ENCODE measurements at places on chromosomes 6 and 20. TPM values are rescaled to one million over a fixed set of nuclear protein-coding genes. Genes with fewer than 3 reads are reported as not detected.

Gene SLC22A7
- total RNA-seq, result not detected

GRCh38 chr6:27966044-27966443 is 9.0 kb downstream of the OR2B6 start:
- no peaks in the 10 kb centered on the region for H3K36me3 ChIP-seq
- no peaks in the 10 kb centered on the region for H3K27me3 ChIP-seq
- no peak overlapping the region for H3K27ac ChIP-seq

DNA sequence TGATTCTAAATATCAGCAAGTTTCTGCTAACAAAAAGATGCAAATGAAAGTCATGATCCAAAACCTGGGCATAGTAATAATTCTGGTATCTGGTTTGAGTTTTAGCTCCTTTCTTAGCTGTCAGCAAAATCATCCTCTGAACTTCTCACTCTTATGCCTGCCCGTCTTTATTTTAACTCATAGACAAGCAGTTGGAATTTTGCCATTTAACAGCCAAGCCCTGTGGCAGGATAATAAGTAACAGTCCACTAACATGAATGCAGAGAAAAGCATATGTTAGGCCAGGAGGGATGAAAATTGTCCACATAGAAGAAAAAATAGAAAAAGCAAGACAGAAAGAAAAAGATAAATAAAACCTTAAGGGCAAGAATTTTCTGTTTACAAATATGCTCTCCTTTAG is 170.0 kb upstream of the LAMA2 start:
- no peaks in the 10 kb centered on the region for H3K4me1 ChIP-seq
- no peak overlapping the region for H3K4me3 ChIP-seq
- DNase-seq, result no peak
- H3K27ac ChIP-seq, result no peak overlapping the region
- H3K27me3 ChIP-seq, result no peaks in the 10 kb centered on the region
- no peaks in the 10 kb centered on the region for H3K36me3 ChIP-seq

GRCh38 chr20:44702776-44703175 is 12.4 kb upstream of the CCN5 start:
- no peaks in the 10 kb centered on the region for H3K36me3 ChIP-seq
- H3K4me3 ChIP-seq, result peak overlapping the region; percentile 19
- peak overlapping the region; percentile 68 for H3K27ac ChIP-seq
- H3K4me1 ChIP-seq, result peaks cover 36% of the 10 kb centered on the region
- DNase-seq, result peak; percentile 92

DNA sequence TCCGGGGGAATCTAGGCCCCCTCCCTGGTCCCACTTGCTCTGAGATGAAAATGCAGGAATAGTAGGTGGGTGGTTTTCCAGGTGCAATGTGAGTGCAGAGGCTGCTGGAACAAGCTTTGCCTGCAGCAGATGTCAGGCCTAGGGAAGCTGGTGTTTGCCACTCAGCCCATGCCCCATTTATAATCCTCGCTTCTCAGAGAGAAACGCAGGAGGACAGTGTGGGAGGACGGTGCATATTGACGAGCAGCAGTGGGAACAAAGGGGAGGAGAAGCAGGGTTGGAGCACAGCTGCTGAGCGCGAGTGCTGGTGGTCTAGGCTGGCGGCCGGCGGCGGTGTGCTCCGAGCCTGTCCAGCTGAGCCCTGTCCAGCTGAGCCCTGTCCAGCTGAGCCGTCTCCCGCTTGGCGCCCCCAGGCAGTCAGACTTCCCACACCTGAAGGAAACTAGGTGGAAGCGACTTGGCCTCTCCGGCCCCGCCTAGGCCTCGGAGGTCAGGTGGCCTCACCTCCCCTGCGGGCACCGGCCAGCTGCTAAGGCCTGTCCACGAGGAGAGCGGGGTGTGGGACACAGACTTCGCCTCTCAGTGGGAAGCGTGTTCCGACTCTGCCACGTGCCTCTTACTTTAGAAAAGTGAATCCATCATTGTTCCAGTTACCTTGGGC is 49.7 kb upstream of the FRMD1 start:
- no peak overlapping the region for H3K27ac ChIP-seq
- peak; percentile 45 for DNase-seq
- H3K36me3 ChIP-seq, result no peaks in the 10 kb centered on the region
- no peak overlapping the region for H3K4me3 ChIP-seq
- peaks cover 5% of the 10 kb centered on the region for H3K4me1 ChIP-seq

Gene RPRD1B
- total RNA-seq, result 32.7 TPM

Gene GNAS-AS1
- total RNA-seq, result 0.26 TPM

- H3K36me3 ChIP-seq, result no peaks in the 10 kb centered on the region
- no peaks in the 10 kb centered on the region for H3K27me3 ChIP-seq
- DNase-seq, result peak; percentile 71
- H3K4me3 ChIP-seq, result no peak overlapping the region
- no peak overlapping the region for H3K27ac ChIP-seq
- H3K4me1 ChIP-seq, result peaks cover 4% of the 10 kb centered on the region
Observed at GRCh38 chr6:15879371-15880261, 216.8 kb upstream of the DTNBP1 start.

DNA sequence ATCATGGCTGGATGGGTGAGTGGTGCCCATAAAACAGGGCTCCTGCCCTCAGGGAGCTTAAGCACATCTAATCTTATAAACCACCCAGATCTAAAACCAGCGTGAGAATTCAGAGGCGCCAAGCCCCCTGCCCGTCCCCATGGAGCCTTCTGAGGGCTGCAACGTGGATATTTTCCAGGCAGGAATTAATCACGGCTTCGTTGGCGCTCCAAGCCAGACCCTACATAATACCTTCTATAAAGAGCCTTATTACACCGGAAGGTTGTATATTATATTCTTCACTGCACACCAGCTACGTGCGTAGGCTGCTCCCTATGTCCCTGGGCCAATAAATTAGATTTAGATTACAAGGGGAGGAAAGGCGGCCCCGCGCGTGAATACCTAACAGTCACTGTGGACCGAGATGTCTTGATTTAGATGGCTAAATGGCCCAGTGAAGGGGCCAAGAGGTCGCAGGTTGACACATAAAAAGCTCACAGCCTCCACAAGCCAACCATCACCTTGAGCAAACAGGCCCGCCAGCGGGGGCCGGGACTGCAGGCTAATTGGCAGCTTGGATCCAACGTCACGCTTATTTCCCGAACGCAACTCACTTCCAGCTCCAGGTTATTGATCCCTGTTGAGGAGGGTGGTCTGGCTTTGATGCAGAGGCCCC is 64.7 kb upstream of the APCDD1L start:
- no peak overlapping the region for H3K4me3 ChIP-seq
- DNase-seq, result no peak

- peaks cover 4% of the 10 kb centered on the region for H3K27me3 ChIP-seq
- H3K27ac ChIP-seq, result no peak overlapping the region
- no peak overlapping the region for H3K4me3 ChIP-seq
- no peak for DNase-seq
- no peaks in the 10 kb centered on the region for H3K36me3 ChIP-seq
- no peaks in the 10 kb centered on the region for H3K4me1 ChIP-seq
Observed at GRCh38 chr6:138018297-138018696, 88.9 kb downstream of the PERP start.

DNA sequence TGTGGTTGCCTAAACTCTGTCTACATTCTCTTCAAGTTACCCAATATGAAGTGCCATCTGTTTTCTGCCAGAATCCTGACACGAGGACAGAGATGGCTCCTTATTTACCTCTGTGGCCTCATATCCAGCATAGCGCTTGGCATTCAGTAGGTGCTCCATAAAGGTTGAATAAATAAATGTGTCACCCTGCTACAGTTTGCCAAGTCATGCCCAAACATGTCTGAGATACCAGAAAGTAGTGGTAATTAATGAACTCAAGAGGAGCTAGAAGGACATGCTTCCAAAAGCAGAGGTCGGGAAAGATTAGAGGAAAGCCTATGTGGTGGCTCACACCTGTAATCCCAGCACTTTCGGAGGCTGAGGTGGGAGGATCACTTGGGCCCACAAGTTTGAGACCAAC is 30.9 kb upstream of the E2F3 start:
- H3K4me3 ChIP-seq, result no peak overlapping the region
- H3K36me3 ChIP-seq, result no peaks in the 10 kb centered on the region
- H3K4me1 ChIP-seq, result no peaks in the 10 kb centered on the region
- no peaks in the 10 kb centered on the region for H3K27me3 ChIP-seq

- no peaks in the 10 kb centered on the region for H3K27me3 ChIP-seq
- no peaks in the 10 kb centered on the region for H3K4me1 ChIP-seq
- no peak for DNase-seq
- no peaks in the 10 kb centered on the region for H3K36me3 ChIP-seq
- H3K4me3 ChIP-seq, result no peak overlapping the region
Observed at GRCh38 chr6:83594941-83595340, 82.6 kb downstream of the PRSS35 start.

DNA sequence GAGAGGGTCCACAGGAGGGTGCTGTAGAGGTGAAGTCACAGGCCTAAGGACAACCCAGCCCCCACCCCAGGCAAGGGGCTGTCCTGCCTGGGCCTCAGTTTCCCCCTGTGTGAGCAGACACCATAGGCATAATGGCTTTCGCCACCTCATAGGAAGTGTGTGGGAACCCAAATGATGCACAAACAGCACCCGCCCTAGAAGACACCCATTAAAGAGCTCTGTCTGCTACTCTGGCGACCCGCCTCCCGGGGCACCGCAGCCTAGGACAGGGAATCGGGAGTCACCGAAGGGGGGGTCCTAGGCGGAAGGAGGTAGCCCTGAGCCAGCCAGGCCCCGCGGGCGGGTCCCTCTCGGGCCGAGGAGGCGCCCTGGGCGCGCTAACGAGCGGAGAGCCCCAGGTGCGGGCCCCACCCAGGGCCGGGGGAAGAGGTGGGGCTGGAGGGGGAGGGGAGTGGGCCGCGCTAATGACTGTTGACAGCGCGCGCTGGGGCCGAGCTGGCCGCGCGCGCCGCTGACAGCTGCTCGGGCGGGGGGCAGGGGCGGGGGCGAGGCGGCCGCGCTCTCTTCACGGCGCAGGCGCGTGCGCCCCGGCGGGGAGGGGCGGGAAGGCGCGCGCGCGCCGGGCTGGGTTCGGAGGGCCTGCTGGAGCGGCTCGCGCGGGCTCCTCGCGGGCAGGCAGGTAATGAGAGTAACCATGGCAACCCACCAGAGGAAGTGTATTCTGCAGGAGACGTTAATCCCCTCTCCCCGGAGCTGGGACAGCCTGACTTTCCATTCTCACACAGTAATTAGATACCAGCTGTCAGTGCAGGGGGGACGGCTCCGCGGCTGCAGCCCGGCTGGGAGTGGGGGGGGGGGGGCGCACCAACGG is 48.9 kb downstream of the NOL4L start:
- H3K4me1 ChIP-seq, result no peaks in the 10 kb centered on the region
- peak; percentile 68 for DNase-seq
- peak overlapping the region; percentile 63 for H3K4me3 ChIP-seq

GRCh38 chr6:80145921-80146320 is 39.5 kb downstream of the BCKDHB start:
- peaks cover 12% of the 10 kb centered on the region for H3K4me1 ChIP-seq
- no peaks in the 10 kb centered on the region for H3K36me3 ChIP-seq
- no peak for DNase-seq
- H3K4me3 ChIP-seq, result no peak overlapping the region

DNA sequence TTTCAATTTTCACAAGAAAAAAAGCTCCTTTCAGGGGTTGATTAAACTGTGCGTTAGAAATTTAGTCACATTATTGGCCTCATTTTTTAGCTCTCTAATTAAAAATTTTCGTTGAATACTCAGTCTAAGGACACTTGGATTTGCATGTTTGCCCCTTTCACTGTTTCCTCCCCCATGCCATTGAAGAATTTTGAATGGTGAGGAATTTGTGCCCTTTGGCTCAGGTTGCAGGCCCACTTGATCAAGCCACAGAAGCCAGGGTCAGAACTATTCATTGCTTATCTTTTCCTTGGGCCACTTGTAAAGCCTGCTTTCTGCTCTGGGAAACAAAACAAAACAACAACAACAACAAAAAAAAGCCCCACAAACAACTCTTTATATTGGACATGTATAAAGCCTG is 12.2 kb downstream of the LIN28B start:
- no peak overlapping the region for H3K4me3 ChIP-seq
- H3K4me1 ChIP-seq, result no peaks in the 10 kb centered on the region
- DNase-seq, result no peak
- no peaks in the 10 kb centered on the region for H3K27me3 ChIP-seq
- no peak overlapping the region for H3K27ac ChIP-seq

DNA sequence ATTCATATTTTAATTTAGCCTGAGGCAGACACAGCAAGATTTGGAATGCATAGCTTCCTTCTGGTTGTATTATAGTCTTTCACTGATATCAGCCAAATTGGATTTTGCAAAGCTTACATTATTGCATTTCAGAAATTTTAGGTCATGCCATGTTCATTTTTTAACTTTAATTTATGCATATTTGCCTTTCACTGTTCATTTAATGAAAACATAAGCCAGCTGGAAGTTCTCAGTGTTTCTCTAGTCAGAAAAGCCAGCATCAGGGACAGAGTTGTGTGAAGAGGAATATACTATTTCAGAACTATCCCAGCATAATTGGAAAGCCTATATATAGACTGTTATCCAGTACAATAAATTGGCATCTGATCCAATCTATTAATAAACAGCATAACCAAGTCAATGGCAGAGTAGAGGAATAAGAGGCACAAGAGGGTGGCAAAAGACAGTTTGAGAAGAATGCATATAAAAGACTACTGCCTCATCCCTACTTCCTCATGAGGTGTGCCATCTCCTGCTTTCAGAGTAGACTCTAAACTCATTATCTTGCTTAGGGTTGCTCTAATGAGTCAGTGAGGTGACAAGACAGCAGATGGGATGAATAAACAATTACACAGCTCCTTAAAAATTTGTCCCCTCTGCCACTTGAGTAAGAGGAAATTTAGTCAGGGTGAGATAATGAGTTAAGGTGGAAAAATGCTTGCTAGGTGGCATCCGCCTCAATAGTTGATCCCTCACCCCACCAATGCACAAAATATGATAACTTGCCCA is 159.8 kb upstream of the HCRTR2 start:
- H3K36me3 ChIP-seq, result no peaks in the 10 kb centered on the region
- DNase-seq, result no peak
- H3K4me1 ChIP-seq, result peaks cover 12% of the 10 kb centered on the region
- H3K27me3 ChIP-seq, result no peaks in the 10 kb centered on the region

DNA sequence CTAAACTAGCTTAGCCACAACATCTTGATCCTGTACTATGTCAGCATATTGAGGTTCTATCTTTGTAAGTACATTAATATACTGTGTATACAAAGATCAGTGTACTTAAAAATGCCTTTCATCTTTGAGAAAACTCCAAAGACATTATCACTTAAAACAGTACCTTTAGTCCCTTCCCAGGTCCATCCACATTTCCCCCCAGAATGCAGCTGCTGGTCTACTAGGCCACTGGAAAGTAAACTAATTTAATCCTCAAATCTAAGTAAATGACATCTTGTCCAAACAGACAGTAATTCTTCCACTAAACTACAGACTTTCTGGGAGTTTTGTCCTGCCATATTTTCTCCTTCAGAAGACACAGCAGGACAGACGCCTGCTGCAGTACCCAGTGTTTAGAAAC is 68.7 kb downstream of the SYCP2 start:
- H3K27ac ChIP-seq, result no peak overlapping the region
- no peaks in the 10 kb centered on the region for H3K36me3 ChIP-seq
- no peaks in the 10 kb centered on the region for H3K27me3 ChIP-seq
- H3K4me3 ChIP-seq, result no peak overlapping the region
- no peak for DNase-seq

All from psoas muscle (tissue), 8 donors.